ENCODE measurements at places on chromosomes 6 and 20.
A peak's percentile ranks its signal among the peaks of the same experiment; 100 is the strongest.

DNA sequence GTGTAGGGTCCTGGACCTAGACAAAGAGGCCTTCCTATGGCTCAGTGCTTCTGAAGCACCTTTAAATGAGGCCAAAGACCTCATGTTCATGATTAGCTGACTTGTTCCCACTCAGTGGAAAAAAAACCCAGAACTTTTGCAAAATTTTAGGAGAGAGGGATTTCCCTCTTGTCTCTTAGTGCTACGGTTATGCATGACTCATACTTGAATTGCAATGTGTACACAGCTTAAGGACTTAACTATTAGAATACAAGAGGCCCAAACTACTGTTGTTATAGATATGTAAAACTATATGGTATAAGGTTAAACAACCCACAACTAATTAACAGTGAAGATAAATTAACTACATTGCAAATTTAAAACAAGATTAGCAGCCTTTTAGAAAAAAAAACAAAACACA, 32.3 kb upstream of the HLA-A start:
- no peak for DNase-seq

- DNase-seq: no peak
Observed at GRCh38 chr6:84227044-84227433, 404 bp downstream of the CEP162 start.

DNA sequence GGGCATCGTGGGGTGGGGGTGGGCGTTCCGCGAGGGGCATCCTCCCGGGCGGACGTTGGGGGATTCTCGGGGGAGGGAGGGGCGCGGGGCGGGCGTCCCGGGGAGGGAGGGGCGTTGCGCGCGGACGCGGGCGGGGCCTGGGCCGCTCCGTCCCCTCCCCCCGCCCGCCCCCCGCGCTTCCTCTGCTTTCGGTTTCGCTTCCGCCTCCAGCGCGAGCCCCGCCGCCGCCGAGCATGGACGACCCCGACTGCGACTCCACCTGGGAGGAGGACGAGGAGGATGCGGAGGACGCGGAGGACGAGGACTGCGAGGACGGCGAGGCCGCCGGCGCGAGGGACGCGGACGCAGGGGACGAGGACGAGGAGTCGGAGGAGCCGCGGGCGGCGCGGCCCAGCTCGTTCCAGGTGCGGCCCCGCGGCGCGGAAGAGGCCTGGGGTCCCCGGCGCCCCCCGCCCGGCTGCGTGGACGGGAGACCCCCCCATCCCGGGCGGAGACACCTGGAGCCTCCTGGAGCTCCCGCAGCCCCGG, at the start of gene OGFR:
Gene OGFR, plus strand, starts transcription at position 209 of the 528 bp plus-strand sequence. Its CDS starts 25 bp downstream, at position 234.
- peak; percentile 81 for DNase-seq

GRCh38 chr6:139591075-139591865, 216.8 kb upstream of the CITED2 start:
- DNase-seq: no peak

DNA sequence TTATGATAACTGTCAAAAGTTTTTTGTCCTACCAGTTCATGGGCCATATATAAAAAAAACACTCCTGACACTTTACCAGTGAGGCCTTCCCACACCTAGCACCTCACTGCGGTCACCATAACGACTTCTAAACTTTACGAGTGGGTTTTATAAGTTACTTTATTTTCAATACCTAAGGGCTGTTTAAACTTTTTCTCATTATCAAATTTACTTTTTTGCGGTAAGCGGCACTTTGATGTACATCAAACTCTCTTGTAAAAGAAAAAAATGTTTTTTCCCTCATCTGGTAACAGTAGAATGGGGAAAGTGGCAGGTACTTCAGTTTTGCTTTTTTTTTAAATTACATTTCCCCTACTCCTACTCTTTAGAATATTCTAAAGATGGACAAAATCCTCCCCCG, 36.2 kb downstream of the FYN start:
- no peak for DNase-seq

GRCh38 chr6:34465531-34466241, at the start of gene PACSIN1:
Gene PACSIN1 (plus strand): TSS chr6:34466076. CDS start chr6:34526306, 60,230 bp downstream.
- DNase-seq: no peak

DNA sequence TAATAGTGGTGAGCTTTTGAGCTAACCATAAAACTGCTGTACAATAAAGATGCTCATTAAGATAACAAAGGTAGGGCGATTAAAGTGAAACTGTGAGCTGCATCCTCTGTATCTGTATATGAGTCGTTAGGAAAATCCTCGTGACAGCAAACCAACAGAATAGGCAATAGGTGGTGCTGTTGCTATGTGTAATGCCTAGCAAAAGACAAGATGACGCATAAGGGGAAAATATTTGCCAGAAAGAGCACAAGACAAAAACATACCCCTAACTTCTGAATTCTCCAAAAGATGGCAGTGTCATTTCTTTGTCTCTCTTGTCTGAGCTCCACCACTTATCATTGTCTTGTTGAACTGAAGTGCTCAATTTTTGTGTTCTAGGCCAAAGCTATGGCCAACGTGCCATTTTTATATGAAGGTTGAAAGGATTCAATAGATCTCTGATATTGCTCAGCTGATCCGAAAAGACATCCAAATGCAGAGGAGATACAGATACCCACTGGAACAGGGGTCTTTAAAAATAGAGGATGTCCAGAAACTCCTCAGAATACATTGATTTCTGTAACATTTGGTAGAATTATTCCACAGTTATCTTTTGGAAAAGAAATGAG, 56.3 kb upstream of the ANKEF1 start:
- DNase-seq: peak; percentile 62

DNA sequence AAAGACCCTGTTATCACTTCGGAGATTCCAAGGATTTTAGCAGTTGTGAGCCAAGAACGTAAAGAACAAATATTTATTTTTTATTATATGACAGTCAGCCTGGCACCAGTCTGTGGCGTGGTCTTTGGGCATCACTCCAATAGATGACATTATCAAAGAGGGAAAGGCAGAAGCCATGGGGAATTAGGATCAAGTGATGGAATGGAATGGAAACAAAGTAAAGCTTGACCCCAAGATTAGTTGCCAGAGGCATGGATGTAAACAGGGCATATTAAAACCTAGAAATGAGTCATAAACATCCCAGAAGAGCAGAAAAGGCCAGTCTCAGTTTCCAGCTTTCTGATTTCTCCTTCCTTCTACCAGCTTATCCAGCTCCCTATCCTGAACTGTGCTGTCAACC, 11.5 kb downstream of the EIF2S2 start:
- DNase-seq: no peak

DNA sequence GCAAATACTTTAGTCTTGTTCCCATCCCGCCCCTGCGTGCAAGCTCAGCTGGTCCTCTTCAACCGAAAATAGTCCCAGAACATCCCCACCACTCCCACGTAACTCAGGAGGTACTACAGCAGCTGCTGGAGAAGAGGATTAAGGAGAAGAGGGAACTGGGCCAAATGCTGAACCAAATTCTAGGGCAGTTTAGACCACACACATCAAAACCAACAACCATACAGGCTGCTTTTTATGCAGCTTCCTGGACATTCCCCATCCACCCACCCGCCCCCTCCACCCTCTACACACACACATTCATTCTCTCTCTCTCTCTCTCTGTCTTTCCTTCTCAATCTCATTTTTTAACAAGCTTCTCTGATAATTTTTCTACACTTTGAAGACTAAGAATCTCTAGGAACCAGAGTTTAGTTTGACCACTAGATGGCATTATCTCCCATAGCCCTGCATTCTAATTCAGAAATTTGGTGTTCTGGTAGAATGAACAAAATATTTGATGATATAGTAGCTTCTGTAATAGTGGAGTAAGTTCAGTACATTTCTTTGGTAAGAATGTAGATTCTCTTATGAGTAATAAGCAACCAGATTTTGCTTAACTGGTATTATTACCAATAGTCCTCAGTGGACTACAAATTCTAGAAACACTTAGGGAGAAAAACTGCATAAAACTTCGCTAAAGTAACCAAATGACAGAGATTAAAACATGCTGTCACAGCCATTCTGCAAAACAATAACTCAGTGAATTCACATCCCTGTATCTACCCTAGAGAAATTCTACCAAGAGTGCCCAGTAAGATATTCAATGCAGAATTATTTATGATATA, 52.1 kb upstream of the BEND6 start:
- DNase-seq: peak; percentile 37

- no peak for DNase-seq
Observed at GRCh38 chr6:124747349-124747748, 214.9 kb upstream of the RNF217 start.
